ENCODE measurements at places on chromosomes 7 and 10.

GRCh38 chr7:103048833-103049232 lies 25.8 kb downstream of the FBXL13 start:
- DNase-seq: no peak

DNA sequence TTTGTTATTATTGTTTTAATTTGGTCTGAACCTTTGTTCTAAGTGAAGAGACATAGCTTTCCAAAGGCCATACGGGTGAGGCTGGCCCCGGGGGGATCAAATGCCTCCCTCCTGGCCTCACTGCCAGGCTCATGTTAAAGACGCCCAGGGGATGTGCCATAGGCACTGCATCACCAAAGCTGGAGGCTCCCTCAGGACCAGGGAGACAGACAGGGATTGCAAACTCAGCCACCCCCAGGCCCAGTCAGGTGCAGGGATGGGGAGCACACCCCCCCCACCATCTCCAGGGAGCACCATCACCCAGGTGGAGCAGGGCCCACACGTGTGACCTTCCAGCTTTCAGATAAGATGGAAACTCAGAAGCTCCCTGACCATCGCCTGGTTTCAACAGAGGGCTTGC lies 96.0 kb upstream of the DNAAF5 start:
- DNase-seq: no peak

- no peak for DNase-seq
Observed at GRCh38 chr10:52514481-52514880, 200.4 kb downstream of the DKK1 start.

- no peak for DNase-seq
Observed at GRCh38 chr7:105222953-105223352, 165.8 kb downstream of the SRPK2 start.

GRCh38 chr7:12493863-12494686 lies 76.4 kb upstream of the SCIN start:
- DNase-seq: no peak

GRCh38 chr10:34567659-34568253 lies 247.3 kb downstream of the PARD3 start:
- no peak for DNase-seq

- DNase-seq: no peak
Observed at GRCh38 chr10:79105150-79105739, 36.5 kb downstream of the ZMIZ1 start.

DNA sequence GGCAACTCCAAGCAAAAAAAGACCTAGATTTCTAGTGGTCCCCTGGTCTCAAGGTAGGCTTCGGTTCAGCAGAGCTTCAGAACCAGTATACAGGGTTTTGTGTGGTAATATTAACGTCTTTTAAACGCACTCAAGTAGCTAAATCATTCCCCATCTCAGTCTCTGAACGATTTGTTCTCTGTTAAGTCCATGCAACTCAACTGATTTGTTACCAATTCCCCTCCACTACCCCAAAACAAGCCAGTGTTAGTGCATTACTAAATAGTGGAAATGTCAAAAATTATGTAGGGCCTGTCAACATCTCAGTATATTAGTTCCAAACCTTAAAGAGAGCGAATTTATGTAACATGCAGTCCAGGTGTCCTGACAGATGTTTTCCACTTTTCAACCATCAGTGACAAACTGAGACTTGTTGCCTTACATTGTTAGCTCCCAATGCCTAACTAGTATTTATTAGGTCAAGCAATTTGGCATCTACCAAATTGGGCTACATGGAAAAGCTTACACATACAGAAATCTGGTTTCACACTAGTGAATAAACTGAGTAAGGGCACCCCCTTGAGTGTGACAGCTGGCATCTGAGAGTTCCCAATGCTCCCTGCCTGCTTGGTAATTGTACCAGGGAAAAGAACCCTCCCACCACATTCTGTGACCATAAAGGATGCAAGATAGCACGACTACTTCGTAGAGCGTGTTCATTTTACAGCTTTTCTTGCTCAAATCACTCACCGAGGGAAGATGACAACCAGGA lies 12.2 kb downstream of the HNRNPA2B1 start:
- DNase-seq: no peak

DNA sequence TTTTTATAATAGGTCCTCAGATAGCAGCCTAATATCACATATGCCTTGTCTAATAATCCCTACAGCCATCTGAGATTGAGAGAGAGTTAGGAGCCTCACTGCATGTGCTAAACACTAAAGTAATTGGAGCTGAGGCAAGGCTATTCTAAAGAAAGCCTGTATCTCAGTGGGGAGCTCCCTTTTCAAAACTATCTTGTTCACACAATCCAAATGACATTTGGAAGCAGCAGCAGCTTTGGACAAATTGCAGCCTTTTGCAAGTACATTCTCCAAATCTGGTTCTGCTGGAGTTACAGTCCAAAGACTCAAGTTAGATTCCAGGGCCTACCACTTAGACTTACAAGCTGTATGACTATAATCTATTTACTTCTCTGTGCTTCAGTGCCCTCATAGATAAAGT lies 104.5 kb downstream of the MACC1 start:
- DNase-seq: no peak

DNA sequence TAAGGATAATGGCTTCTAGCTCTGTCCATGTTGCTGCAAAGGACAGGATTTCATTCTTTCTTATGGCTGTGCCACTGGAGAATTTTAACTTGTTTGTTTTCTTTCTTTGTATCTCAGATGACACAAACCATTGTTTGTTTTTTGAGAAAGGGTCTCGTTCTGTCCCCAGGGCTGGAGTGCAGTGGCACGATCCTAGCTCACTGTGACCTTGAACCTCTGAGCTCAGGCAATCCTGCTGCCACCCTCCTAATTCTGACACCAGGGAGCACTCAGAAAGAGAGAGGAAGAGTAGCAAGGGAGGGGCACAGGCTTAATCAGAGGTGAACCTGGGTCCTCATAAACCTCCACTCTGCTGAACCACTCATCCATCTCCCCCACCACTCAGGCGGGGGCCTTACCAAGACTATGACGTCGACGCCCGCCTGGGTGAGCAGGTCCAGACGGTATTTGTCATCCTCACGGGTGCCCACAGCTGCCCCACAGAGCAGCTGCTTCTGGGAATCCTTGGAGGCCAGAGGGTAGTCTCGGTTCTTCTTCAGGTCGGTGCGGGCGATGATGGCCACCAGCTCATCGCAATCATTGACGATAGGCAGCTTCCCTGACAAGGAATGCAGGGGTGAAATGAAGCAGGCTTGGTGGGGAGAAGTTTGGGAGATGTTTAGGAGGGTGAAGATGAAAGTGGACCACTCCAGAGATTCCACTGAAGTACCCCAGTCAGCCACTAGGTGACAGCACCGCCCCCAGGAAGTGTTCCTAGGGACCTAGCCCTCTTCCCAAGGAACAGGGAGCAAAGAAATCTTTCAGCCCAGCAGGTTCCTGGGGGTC lies 11.6 kb downstream of the IMPDH1 start:
- DNase-seq: no peak

DNA sequence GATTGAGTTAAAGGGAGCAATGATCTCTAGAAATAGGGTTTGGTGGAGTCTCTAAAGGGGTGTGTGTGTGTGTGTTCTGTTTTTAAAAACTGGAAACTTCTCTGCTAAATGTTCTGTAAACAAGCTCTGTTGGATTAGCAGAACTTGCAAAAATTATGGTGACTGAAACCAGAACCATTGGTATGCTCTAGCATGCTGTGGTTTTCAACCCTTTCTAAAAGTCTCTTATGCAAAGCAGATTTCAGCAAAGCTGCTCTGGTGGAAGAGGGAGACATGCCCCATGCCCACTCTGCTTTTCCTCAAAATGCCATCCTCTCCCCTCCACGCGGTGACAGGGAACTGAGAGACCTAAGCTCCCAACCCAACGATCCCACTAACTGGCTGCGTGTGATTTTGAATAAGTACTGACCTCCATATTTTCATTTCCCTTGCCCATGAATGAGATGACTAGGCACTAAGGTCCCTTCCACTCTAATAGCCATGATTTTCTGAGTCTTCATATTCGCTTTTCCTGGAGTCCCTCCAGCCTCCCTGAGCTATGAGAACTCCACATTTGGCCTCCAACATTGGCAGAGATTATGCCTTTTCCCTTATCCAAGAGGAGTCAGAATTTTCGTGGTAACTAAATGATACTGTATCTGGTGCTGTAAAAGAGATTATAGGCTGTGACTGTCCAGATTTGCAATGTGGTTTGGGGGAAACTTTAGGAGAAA lies 117.3 kb upstream of the PALS2 start:
- no peak for DNase-seq

- no peak for DNase-seq
Observed at GRCh38 chr7:26880852-26881251, 16.5 kb upstream of the SKAP2 start.

Data from stimulated activated CD8-positive, alpha-beta memory T cell treated with anti-CD3 and anti-CD28 coated beads, Interleukin-15, amount 100 ng/mL, for 24 hours (primary cell).